ENCODE measurements at places on chromosomes 2 and 18.

- DNase-seq: no peak
These were observed 19.8 kb downstream of the DTNA start for GRCh38 chr18:34729740-34730355.

DNA sequence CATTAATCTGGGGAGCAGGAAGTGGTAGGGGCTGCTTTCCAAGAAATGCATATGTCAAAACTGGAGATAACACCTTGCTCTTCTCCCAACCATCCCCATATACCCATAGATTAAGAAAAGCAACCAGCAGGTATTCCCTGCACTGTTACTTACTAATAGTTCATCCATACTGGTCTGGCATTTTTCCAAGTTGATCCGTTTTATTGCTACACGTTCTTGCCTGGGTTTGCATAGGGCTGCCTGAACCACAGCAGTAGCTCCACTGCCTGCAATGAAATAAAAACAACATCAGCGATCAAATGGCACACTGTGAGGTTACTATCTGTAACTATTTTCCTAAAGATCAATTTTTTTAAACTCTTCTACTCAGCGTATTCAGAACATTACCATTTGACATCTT lies 65.6 kb downstream of the STK39 start:
- DNase-seq: no peak

DNA sequence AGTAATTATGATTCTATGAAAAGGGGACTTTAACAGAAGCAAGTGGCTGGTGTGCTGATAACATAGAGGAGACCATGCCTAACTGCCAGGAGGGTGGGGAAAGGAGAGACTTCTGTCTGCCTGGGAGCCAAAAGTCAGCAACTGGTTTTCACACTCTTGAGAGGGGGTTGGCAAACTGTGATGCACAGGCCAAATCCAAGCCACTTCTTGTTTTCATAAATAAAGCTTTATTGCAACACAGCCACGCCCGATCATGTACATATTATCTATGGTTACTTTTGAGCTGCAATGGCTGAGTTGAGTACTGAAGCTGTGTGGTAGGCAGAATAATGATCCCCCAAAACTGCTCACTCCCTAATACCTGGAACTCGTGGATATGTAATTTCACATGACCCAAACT lies 208.4 kb downstream of the LNPK start:
- DNase-seq: no peak

DNA sequence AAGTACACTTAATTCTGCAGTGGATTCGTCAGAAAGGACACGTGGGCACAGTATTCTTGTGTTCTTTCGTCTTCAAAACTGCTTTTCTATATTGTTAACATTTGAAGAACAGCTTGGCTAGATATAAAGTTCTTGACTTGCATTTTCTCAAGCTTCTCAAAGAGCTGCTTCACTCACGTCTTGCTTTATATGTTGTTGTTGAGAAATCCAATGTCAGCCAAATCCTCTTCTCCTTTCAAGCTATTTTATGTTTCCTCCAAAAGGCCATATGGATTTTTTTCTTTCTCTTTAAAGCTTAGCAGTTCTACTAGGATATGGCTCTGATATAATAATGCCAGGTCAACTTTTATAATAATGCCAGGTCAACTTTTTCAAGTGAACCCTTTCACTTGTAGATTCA lies 65.5 kb upstream of the CYP1B1 start:
- DNase-seq: no peak

- DNase-seq: no peak
These were observed 52.8 kb downstream of the MYO7B start for GRCh38 chr2:127588241-127588640.

DNA sequence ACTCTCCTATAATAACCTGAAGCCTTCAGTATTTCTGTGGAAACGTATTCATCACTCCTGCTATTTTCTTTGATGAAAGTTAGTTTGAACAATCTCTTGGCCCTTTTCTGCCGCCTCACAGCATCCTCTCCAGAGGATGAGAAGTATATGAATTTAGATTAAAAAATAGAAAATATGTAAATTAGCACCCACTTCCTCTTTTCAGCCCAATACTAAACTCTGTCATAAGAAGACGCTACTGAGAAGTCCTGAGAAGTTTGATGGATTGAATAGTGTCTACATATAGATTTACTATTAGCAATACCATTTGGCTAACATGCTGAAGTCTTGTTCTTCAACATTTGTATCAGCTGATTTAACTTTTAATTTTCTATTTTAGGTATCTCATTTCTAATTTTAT lies 526.4 kb upstream of the SPHKAP start:
- DNase-seq: no peak

DNA sequence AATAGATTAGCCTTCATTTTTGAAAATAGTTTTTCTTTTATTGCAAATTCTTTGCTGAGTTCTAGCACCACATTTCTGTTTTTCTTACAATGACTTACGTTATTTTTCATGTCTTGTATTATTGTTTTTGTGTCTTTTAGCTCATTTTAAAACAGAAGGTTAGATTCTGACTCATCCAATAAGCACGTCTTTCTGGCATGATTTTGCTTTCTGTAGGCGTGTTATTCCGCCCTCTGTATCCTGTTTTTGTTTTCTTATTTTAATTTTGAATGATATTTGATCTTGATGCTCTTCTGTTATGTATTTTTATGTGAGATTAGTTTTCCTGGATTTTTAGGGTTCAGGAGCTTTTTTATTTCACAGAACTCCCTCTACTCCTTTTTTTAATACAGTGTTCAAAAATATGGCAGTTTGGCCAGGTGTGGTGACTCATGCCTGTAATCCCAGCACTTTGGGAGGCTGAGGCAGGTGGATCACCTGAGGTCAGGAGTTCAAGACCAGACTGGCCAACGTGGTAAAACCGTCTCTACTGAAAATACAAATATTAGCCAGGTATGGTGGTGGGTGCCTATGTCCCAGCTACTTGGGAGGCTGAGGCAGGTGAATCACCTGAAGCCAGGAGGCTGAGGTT lies 145.0 kb downstream of the CLIP4 start:
- no peak for DNase-seq

- no peak for DNase-seq
These were observed 17.9 kb upstream of the CREB1 start for GRCh38 chr2:207511851-207512250.

GRCh38 chr2:128513961-128514283 lies 195.3 kb upstream of the HS6ST1 start:
- no peak for DNase-seq

DNA sequence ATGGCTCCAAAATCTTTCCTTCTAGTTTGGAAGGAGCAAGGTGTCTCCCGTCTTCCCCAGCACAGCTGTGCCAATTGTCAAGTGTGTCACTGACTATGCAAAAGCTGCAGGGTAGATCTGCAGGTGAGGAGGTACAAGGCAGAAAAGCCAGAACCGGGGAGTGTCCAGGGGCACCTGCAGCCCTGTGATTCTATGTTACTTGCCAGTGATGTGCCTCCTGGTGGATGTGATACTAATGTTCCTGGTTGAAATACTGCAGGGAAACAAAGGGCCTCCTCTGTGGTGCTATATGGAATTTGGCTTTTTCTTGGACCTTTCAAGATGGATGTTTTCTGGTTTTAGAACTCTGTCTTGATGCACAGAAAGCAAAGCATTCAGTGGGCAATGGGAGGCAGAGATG lies 80.3 kb downstream of the ST6GAL2 start:
- no peak for DNase-seq

DNA sequence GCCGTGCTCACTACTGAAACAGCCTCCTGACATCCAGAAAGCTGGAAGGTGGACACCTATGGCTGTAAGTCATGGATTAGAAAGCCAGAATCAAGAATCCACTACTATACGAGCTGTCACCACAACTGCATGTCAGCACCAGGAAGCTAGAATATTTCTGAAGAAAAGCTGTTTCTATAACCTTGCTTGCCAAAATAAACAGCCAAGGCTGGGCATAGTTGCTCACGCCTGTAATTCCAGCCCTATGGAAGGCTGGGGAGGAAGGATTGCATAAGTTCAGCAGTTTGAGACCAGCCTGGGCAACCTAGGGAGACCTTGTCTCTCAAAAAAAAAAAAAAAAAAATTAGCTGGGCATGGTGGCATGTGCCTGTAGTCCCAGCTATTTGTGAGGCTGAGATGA lies 96.3 kb upstream of the GAREM1 start:
- no peak for DNase-seq
